ENCODE measurements at places on chromosomes 7 and 10.

DNA sequence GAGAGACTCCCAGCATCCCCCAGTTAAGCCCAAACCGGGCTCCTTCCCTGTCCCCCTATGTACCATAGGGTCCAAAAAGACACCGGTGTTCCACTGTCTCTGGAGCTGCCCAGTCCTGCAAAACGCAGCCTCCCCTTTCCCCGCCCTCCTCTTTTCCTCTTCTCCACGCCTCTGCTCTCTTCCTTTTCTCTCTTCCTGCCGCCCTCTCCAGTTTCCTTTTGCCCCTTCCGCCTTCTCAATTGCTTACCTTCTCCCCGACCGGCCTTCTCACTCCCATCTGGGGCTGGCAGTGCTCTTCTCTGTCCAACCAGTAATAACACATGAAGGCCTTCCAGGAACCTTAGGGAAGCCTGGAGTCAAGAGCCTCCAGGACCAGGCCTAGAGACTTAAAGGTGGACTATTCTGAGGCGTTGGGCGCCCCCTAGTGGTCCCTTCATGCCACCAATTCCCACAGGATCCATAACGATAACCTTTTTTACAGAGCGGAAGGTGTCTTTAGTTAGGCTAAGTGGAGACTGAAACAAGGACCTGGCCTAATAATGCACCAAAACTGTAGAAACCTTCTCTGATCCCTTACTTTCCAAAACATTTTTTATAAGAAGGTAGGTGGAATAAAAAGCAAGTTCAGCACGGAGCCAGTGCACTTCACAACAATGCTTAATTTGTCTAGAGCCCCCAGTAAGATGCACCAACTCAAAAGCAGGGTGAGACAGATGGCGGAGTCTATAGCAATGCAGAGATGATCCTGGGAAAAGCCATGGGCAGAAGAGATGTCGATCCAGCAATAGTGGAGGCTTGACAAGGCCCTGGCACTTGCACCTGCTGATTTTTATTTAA lies 27.2 kb upstream of the MSRB2 start:
- peak; percentile 39 for DNase-seq

- no peak for DNase-seq
Observed at GRCh38 chr7:29398011-29398410, 165.6 kb upstream of the PRR15 start.

GRCh38 chr10:121169406-121169805 lies 318.2 kb downstream of the WDR11 start:
- DNase-seq: no peak

DNA sequence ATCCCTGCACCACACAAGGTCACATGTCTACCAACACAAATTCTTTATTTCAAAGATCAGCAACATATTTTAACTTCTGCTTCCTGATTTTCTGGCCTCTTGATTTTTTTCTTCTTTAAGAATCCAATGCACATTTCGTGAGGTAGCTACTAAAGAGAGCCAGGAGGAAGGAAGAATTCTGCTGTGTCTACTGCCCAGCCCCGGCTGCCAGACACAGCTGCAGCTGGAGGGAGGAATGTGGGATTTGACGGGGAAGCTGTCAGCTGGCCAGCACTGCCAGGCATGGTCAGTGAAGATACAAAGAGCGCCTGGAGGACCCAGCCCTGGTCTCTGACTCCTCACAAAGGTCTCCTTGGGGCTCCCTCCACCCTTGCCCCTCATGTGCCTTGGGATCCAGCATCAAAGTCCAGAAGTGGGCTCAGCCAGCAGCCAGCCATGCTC lies 6.9 kb upstream of the AOC1 start:
- no peak for DNase-seq

DNA sequence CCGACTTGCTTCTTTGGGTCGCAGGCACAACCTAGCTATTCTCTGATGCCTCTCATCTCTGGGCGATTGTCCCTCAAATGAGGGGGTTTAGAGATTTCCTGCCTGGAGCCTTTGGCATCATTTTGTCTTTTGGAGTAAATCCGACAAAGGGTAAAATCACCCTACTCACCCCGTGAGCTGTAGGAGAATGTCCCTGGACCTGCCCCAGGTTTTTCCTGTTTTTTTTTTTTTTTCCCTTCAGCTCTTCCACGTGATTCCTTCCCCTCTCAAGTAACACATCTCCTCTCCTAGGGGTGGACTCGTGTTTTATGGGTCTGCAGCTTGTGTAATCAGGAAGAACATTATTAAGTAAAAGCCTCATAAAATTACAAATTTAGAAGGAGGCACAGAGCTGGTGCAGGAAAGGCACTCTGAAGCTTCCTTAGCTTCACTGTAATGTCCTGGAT lies 128.4 kb upstream of the ZNF746 start:
- no peak for DNase-seq

GRCh38 chr7:29297194-29297890 lies 102.8 kb downstream of the CHN2 start:
- no peak for DNase-seq

GRCh38 chr10:61869041-61869675 lies 32.3 kb upstream of the ARID5B start:
- no peak for DNase-seq

DNA sequence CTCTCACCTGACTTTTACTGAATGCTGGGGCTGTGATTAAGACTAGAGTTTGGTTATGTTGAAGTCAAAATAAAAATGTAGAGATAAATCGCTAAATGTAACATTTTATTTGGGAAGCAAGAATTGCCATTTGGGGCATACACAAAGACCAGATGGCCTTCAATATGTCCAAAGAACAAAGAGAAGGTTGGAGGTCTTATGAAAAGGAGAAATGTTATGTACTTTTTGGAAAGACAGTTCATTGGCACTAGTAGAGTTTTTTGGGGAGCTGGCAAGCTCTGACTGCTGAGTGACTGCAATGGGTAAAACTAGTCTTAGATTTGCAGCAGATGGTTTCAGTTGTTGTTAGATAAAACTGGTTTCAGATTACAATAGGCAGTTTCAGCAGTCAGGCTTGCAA lies 35.6 kb upstream of the GALNT17 start:
- no peak for DNase-seq

GRCh38 chr7:153087498-153087897 lies 327.9 kb downstream of the ACTR3B start:
- DNase-seq: no peak

DNA sequence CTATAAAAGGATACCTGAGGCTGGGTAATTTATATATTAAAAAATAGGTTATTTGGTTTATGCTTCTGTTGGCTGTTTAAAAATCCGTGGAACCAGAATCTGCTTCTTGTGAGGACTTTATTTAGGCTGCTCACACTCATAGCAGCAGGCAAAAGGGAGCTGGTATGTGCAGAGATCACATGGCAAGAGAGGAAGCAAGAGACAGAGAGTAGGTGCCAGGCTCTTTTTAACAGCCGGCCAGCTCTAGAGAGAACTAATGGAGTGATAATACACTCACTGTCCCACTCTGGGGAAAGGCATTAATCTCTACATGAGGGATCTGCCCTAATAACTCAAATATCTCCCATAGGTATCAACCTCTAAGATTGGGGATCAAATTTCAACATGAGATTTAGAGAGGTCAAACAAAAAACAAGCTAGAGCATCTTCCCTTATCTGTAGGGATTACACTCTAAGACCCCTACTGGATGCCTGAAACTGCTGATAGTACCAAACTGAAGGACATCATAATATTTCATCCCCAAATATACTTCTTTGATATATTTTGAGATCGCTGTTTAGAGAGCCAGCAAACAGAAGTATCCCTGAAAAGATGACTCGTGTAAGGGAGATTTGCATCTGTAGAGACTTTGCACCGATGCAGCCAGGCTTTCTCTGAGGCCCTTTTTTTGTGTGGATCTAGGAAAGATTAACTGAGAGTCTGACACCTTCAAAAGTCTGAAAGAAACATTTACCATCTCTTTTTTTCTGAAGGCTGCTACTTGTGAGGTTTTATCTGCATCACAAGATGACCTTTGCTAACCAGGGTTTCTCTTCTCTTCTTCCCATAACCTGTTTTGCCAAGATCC lies 717.0 kb upstream of the MBL2 start:
- DNase-seq: no peak

- no peak for DNase-seq
Observed at GRCh38 chr7:118040562-118040961, 143.4 kb upstream of the LSM8 start.

DNA sequence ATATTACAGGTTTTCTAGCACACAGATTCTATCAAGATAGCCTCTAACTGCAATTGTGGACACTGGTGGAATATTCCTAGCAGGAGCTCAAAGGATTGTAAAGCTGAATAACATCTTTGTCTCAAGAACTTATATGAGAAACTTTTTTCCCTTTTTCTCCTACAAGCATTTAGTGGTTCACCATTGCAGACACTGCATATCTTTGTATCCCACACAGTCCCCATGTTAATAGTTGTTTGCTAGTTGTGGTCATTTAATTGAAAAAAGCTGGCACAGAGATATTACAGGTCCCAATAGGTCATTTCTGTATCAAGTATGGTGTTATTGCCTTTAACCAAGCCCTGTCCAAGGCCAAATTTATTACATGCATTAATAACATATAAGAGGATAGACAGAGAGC lies 226.2 kb upstream of the TCF7L2 start:
- DNase-seq: no peak

DNA sequence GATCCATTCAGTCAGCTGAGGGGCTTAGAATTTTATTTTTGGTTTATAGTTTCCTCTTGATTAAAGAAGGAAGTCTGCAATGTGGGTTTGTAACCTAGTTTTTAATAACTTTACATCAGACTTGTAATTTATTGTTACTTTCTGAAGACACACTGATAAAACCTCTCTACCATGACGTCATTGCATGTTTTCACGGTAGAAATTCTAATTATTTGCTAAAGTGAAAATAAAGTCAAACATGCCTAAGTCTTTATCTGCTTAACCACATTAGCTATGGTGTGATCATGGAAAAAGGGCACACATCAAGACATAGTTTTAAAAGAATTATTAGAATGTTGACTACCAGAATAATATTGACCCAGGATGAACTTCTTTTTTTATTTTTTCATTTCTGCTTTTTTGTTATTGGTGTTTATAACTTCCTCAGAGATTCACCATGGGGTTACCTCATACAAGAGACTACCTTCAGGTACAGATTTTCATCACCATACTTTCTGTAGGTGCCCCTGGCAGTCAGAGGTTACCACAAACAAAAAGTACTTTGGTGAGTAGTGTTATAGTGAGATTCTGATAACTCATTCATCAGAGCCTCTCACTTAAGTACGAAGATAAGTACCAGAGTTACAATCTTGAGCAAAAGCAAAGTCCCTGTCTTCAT lies 7.0 kb upstream of the PANK1 start:
- DNase-seq: no peak

DNA sequence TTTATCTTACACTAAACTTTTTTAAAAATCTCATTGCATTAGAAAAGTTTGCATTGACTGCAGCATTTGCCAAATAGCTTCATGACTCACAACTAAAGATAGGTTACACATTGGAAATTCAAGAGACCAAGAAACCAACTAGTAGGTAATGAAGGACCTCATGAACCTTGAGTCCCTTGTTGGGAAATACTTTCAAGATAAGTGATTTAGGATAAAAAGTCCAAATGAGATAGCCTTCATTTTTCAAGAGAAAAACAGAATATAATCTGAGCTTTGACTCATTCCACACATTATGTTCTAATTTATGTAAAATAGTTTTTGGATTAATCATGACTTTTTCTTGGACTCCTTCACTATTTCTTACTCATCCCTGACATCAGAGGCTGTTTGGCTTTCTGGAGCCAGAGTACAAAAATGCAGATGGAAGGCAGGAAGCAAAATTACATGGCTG lies 13.1 kb upstream of the LIPF start:
- no peak for DNase-seq

GRCh38 chr10:121713486-121713885 lies 115.2 kb upstream of the FGFR2 start:
- DNase-seq: no peak

GRCh38 chr7:133746847-133747246 lies 380.3 kb upstream of the LRGUK start:
- DNase-seq: no peak

DNA sequence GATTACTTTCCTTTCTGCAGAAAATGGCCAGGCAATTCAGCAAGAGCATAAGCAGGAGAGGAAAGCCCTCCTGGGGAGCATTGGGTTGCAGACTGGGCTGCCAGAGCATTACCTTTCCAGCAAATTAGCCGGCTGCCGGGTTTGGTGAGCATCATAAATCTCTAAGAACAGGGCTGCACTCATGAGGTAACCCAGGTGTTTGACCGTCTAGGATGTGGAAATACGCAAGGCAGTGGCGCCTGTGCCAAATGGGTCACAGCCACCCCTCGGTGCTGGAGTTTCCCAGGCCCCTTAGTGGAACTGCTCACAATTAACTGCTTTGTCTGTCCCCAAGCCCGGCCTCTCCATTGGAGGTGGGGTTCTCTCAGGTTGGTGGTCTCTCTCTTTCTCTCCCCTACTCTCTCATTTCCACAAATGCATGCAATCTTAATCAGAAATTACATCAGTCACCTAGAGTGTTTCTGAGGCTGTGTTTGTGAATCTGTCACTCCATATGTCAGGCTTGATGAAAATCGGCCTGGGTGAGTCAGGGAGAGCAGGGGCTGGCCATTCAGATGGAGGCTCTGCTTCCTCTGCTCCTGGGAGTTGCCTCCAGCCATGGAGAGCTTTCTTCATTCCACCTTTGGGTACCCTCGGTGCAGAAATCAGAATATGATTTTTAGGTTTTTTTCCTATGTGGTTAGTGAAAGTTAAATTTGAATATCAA lies 26.7 kb downstream of the PTN start:
- no peak for DNase-seq

DNA sequence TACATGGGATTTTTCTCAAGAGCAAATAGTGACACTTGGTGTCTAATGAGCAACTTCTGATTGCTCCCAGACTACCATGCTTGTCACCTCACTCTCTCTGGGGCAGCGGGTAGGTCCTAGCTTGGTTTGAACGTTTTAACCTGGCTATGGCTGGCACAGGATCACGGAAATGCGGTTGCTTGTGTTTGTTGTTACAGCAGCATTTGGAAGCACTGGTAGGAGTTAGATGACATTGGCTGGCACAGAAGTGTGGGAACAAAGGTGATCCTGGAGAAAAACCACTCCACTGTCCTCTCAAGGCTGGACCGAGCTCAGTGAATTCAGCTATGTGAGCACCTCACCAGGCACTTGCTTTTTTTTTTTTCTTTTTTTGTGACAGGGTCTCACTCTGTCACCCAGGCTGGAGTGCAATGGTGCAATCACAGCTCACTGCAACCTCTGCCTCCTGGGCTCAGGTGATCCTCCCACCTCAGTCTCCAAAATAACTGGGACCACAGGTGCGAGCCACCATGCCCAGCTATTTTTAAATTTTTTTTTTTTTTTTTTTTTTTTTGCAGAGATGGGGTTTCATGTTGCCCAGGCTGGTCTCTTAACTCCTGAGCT lies 3.5 kb upstream of the PFKFB3 start:
- DNase-seq: no peak

DNA sequence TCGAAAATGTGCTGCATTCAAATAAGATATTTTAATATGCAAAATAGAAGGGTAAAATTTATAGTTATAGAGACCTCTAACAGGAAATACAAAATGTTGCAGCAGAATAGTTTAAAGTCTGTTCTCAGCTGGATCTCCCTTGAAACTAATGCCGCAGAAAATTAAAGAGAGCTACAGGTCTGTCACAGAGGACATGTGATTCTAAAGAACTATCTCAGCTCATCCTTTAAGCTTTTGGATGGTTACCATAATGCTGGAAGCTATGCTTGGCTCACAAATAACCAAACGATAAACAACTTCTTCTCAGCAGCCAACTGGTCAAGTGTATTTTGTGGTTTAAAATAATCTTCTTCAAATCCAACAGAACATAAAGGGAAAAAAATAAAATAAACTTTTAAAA lies 353.0 kb downstream of the PARD3 start:
- no peak for DNase-seq
